ENCODE measurements at places on chromosomes 3 and 15.

GRCh38 chr15:66706225-66706732 is 4.2 kb downstream of the SMAD6 start:
- peak; percentile 6 for DNase-seq

- no peak for DNase-seq
Observed at GRCh38 chr15:78968114-78968513, 23.3 kb upstream of the CTSH start.

GRCh38 chr3:45011756-45012508 is 14.2 kb upstream of the CLEC3B start:
- DNase-seq: no peak

DNA sequence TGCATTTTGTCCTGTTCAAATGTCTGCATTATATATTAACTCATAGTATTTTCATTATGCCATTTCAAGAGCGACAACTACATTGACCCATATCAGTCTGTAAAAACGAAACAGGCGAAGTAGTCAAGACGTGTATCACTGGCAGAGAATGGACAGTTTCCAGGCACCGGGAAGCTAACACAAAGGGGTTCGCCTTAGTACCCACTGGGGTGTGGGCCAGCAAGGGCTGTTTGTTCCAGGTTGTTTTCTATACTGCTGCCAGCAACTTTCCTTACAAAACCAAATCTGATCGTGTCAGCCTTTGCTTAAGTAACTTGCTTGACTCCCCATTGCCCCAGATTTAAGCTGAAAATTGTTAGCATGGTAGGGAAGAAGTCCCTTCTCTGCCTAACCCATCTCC is 87.1 kb downstream of the CGNL1 start:
- DNase-seq: no peak

DNA sequence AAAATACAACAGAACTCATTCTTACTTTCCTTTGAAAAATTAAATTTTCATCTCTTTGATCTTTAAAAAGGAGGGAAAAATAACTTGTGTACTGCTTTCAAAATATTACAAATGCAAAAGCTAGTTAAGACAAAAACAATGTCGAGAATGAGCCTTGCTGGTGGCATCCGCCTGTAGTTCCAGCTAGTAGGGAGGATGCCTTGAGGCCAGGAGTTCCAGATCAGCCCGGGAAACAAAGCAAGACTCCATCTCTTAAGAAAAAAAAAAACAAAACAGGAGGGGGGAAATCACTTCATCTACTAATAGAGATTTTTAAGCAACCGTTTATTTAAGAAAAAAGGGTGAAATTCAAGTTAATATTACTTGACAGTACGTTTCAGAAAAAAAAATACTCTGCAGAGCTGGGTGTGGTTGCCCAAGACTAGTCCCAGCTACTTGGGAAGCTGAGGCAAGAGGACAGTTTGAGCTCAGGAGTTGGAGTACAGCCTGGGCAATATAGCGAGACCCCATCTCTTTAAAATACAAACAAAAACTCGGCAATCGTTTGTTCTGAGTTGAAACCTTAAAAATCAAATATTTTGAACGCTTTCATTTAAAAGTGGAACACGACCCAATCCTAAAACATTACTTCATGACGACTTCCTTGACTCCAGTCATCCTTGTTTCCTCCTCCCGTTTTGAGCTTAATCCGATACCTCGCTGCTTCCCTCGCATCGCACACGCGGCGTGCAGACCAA is 1.2 kb downstream of the KPNA1 start:
- no peak for DNase-seq

DNA sequence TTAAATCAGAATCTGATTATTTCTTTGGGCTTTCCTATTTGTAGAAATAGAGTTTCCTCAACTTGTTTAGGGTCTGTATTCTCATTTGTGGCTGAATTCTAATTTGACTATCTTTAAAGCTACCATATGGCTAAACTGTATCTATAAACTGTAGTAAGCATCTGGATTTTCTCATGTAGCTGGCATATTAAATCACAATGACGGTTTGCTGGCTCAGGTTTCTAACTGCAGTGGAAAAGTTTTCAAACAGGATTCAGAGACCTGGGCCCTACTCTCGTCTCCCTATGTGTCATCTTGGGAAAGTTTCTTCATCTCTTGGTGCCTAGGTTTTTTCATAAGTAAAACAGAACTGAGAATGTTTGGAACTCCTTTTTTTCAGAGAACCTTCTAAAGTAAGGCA is 68.3 kb downstream of the GALK2 start:
- DNase-seq: no peak
